ENCODE measurements at places on chromosomes 5 and 9. TPM values are rescaled to one million over a fixed set of nuclear protein-coding genes. Genes with fewer than 3 reads are reported as not detected.

DNA sequence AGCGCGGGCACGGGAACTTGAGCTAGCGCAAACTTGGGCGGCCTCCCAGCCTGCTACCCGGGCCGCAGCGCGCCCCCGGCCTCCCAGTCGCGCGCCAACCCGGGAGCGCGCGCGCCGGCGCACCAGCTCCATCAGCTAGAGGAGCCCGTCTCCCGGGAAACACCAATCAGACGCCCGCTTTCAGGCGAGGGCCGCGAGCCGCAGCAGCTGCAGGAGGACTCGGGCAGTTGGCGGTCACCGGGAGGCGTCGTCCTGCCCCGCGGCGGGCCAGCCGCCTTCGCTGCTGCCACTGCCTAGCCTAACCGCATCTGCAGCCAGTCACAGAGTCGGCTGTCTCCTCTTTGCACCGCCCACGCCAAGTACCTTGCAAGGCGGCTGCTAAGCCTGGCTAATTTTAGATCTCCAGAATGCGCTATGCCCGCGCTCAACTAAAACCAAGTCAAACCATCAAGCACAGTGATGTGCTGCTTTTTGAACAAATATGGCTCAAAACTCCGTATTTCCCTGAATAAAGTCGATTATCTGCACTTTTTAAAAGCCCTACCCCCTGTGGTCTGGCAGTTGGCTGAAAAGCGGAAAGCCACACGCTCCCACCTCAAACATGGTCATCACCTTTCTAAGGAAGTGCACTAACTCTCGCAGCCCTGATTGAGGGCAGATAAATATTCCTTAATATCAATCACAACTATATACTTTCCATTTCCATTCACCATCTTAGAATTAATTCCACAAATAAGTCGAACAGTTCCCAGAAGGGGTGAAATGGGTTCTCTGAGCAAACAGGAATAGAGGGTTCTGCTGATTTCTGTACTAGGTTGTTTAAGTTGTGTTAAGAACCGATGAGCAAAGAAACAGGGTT lies 221.8 kb downstream of the MEF2C start:
- DNase-seq, result peak; percentile 81

Gene PGM5
- 1.2 TPM for total RNA-seq

DNA sequence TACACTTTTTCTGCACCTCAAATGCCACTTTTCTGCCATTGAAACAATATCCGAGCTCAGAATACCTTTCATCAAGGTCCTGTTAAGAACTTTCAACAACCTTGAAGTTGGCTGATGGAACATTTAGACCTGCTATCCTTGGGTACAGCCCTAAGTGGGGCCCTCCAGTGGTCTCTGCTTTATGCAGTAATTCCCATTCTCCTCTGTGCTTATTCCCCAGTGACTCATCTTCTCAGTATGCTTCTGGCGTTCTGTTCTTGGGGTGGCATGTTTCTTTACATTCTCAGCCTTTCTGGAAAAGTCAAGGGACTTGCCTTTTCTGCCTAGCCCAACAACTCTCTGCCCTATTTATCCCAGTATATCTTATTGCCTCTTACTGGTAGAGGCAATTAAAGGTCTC lies 7.1 kb downstream of the ANP32B start:
- no peak for DNase-seq

DNA sequence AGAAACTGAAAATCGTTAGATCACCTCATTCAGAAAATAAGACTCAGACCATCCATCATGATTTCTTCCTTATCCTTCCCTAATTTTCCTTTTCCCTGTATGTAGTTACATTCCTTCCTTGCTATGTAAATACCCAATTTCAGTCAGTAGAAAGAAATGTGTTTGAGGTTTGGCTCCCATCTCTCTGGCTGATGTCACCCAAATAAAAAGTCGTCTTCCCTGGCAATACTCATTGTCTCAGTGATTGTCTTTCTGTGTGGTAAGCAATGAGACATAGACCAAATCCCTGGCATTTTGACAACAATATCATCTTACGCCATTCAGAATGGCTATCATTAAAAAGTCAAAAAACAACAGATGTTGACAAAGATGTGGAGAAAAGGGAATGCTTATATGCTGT lies 303.9 kb upstream of the EDIL3 start:
- no peak for DNase-seq

DNA sequence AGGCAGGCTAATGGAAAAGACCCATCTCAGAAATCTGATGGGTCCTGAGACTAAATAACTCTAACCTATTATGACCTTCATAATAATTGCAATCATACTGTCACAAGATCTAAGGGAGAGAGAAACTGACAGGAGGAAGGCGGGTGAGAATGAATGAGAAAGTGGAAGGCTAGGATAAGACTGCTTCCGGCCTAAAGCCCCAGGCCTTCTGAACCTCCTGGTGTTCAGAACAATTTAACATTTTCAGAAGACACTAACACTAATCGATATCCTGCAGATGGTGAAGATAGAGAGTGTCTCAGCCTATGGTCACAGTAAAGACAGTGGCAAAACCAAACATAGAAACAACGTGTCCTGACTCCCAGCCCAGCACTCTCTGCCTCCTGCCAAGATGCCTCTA lies 1.2 kb downstream of the RPS14 start:
- DNase-seq, result no peak

Gene ARHGEF28
- 1.5 TPM for total RNA-seq

- DNase-seq, result no peak
These were observed 3.3 kb downstream of the STOM start for GRCh38 chr9:121366611-121367192.

GRCh38 chr5:77129391-77129990 lies 42.4 kb upstream of the ZBED3 start:
- DNase-seq, result peak; percentile 62
